ENCODE measurements at places on chromosomes 7 and 10.

DNA sequence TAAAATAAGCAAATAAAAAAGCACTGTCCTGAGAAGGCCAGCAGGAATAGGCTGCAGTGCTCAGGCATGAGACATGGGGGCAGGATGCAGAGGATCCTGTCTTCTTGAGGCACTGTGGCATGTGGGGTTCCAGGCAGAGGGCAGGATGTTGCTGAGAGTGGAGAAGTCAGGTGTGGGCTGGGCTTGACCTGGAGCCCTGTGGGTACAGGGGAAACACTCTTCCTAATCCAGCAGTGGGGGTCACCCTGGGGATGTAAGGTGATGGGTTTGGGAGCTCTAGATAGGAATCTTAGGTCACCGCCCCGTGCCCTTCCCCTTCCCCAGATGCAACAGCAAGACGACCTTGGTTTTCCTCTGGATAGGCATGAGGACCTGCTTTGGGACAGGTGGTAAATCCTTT is 13.6 kb downstream of the SUMF2 start:
- DNase-seq = no peak

DNA sequence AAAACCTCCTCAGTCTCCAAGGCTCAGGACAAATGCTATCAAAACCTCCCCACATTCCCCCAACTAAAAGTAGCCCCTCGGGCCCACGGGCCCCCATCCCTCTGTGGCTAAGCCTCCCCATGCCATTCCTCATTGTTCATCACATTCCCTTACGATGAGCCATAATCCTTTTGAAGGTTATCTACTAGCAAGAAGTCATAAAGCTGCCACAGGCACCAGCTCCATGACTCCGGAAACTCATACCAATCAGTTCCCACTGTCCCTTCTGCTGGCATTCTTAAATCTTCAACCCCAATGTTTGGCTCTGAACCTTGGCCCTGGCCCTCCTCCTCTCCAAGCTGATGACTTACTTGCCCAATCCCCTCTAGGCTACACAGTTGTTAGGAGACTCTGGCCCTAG is 19.4 kb upstream of the TM9SF3 start:
- no peak for DNase-seq

- no peak for DNase-seq
Measured at GRCh38 chr7:18971839-18972238, 145.6 kb downstream of the TWIST1 start.

GRCh38 chr7:50808282-50808888 is 25.7 kb upstream of the GRB10 start:
- no peak for DNase-seq

- no peak for DNase-seq
Measured at GRCh38 chr7:33500703-33501701, 371.6 kb downstream of the BBS9 start.

DNA sequence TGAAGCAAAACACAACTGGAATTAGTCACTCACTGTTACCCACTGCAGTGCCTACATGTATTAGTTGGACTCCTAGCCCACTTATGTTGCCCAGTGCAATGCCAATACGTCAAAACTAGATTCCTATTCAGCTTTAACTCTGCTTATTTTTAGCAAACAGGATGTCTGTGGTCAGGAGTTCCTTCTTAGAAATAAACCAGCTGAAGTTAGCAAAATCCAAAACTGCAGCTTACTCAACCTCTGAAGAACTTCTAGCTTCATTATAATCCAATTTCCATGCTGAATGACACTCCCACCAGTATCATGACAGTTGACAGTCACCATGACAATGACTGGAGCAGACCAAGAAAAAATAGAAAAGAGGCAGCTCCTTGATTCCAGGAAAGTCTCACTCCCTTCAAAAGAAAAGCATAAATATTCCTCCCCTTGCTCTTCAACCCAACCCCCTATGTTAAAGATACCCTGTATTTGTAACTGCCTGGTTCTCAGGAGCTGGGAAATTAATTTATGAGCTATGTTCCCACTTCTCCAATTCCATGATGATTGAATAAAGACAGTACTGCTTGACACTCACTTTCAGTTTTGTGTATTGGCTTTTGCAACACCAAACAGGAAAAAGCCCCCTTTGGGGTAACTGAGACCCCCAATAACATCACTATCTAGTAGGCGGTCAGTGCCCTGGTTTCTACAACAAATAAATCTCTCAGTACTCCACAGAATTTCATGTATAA is 327.4 kb downstream of the SORCS1 start:
- DNase-seq = no peak

DNA sequence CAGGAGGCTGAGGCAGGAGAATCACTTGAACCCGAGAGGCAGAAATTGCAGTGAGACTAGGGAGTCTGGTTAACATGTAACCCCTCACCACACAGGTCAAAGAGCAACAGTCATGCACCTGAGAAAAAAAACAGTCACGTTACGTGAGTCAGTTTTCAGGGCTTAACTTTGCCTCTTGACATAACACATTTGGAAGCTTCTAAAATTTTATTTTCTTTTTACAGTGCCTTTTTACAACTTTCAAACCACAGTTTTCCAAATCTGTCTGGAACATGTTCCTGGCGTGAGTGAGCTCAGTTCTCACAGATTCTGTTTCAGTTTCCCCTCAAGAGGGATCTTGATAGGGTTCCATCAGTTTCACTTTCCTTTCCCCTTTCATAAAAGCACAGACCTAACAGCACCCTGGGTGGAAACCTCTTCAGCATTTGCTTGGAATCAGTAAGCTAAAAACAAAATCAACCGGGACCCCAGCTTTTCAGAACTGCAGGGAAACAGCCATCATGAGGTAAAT is 4.4 kb downstream of the IFIT3 start:
- DNase-seq = no peak

DNA sequence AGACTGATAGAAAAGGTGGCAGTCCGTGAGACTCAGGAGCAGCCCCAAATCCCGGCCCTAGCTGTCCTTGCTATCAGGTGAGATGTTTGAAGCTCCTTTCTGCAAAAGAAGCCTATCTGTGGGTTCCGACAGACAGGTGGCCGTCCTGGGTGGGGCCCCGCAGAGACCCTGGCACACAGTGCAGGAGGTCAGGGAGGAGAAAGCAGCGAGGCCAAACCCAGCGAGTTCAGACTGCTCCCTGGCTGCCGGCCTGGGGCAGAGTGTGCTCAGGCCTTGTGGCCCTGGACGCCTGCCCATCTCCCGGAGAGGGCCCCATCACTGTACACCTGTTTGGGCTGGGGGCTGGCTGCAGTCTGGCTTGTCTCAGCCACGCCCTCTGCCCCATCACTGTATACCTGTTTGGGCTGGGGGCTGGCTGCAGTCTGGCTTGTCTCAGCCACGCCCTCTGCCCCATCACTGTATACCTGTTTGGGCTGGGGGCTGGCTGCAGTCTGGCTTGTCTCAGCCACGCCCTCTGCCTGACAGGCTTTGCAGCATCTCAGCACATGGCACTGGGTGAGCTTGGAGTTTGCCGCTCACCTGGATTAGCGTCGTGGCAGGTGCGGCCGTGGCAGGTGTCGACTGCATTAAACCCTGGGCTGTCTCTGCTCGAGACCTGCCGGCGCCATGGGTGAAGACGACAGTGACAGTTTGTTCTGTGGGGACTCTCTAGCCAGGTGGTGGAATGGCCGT is 11.8 kb upstream of the PRKAR1B start:
- no peak for DNase-seq

GRCh38 chr10:67114945-67115344 is 189.1 kb downstream of the LRRTM3 start:
- DNase-seq = no peak

- no peak for DNase-seq
Measured at GRCh38 chr7:66699998-66700397, 40.5 kb upstream of the RABGEF1 start.

- DNase-seq = no peak
Measured at GRCh38 chr7:80387634-80388193, 124.2 kb downstream of the GNAT3 start.

DNA sequence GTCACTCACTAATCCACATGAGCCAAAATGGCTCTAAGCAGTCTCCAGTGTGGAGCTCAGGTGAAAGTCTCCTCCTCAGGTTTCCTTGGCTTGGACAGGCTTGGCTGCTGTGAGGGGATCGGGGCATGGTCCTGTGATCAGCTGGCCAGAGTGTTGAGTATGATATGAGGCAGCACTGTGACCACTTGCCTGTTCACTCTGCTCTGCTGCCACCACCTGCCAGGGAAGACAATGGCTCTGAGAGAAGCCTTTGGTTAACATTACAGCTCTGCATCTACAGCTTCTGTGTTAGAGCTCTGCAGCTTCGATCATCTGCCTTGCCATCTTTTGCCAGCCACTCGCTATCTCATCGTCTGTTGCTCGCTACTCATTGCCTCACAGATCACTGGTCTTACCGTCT is 20.1 kb upstream of the PTN start:
- DNase-seq = no peak

GRCh38 chr7:19020711-19021110 is 96.7 kb downstream of the TWIST1 start:
- DNase-seq = no peak

DNA sequence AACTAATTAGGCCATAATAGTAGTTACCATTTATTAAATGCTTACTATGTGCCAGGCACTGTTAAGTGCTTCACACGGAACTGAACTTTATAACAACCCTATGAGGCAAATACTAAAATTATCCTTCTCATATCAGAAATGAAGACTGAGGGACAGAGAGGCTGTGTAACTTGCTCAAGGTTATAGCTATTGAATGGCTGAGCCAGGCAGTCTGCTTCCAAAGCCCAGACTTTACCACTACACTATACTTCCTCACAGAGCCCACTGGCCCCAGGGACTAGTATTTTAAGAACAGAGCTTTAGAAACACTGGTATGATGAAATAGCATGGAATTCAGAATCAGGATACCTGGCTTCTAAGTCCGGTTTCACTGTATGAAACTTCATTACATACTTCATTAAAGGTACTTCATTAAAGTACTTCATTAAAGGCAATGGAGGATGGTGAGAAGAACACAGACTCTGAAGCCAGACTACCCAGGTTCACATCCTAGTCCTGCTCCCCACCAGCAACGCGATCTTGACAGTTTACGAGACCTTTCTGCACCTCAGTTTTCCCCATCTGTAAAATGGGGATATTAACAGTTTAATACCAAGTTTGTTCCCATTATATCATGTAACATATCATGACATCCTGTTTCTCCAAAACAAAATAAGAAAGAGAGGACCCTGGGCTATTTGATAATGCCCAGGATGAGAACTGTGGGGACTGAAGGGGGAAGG is 19.6 kb downstream of the ANXA11 start:
- no peak for DNase-seq
